SK-N-DZ (cell line): ENCODE measurements at places on chromosomes 2 and 18.

GRCh38 chr2:153575171-153575853 is 96.8 kb upstream of the RPRM start:
- DNase-seq: no peak

DNA sequence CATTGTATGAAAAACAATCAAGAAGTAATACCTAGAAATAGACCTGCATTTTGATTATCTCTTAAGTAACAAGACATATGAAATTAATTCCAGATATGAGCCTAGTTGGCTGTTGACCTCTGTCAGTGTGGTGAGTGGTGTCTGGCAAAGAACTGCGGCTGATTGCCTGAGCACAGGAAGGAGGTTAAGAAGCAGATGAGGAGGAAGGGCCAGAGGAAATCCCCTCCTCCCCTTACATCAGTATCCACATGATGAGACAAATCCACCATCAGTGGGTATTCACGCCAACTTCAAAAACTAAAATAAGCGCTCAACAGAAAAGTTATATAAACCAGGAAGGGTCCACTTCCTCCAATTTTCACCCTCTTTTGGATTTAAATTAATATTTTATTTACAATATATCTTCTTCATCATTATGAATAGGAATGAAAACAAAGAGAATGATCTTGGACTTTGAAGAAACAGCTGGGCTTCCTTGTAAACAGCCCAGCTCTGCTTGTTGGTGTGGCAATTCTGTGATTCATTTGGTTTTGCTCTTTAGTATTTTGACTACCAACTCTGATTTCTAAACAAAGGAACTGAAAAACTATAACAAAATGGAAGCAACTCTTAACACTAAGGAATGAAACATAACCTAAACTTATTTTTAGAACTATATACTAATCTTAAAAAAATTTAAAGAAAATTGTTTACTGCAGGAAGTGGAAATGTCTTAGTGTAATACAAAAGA is 27.3 kb downstream of the RFTN2 start:
- no peak for DNase-seq

- no peak for DNase-seq
Observed at GRCh38 chr18:10417664-10418063, 36.8 kb upstream of the APCDD1 start.

DNA sequence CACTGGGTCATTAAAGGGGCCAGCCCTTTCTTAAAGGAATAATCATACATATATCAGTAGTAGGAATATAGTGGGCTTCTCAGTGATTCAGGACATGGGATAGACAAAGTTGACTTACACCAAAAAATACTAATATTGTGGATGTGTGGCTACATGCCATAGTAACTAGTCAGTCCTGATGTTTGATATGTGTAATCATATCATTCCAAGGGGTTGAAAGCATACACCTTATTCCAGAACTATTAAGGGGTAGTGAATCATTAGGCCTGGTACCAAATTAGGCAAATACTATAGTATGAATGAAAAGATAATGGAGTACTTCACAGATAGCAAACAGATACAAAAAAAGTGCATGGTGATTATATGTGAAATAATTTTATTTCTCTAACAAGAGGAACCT is 814.9 kb upstream of the NRXN1 start:
- DNase-seq: no peak

- no peak for DNase-seq
Observed at GRCh38 chr18:45825258-45826044, at the start of gene SIGLEC15. SIGLEC15 (plus strand) TSS chr18:45825675; CDS start chr18:45825729, 54 bp downstream.

DNA sequence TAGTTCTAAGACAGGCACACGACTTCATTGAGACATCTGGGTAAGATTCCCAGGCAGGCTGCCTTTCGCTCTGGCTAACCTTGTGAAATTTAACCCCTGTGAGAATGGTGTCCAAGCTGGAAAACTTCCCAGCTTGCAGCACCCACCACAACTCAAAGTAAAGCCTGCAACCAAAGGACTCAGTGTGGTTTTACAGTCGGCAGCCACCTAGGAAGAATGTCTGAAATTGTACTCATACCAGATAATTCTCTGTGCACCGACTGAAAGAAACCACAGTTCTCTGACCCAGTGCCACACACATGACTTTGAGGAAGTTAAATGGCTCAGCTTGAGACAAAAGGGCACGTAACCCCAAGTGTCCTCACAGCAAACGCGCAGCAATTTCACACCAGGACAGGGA is 125.7 kb downstream of the RBMS1 start:
- DNase-seq: no peak

DNA sequence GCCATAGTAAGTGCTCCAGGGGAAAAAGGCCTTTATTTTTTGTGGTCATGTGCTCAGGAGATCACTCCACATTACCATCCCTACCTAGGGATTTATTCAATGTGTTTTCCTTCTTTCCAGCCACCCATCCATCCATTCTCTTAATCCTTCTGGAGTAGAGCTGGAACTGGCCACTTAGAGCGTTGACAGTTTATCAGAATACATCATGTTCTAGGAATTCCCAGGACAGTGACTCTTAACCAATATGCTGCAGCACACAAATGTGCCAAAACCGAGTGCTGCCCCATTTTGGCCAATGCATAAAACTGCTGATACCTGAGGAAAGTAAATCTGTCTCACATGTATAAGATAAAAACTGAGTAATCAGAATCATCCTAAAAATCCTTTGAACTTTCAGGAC is 63.7 kb downstream of the FARSB start:
- no peak for DNase-seq

DNA sequence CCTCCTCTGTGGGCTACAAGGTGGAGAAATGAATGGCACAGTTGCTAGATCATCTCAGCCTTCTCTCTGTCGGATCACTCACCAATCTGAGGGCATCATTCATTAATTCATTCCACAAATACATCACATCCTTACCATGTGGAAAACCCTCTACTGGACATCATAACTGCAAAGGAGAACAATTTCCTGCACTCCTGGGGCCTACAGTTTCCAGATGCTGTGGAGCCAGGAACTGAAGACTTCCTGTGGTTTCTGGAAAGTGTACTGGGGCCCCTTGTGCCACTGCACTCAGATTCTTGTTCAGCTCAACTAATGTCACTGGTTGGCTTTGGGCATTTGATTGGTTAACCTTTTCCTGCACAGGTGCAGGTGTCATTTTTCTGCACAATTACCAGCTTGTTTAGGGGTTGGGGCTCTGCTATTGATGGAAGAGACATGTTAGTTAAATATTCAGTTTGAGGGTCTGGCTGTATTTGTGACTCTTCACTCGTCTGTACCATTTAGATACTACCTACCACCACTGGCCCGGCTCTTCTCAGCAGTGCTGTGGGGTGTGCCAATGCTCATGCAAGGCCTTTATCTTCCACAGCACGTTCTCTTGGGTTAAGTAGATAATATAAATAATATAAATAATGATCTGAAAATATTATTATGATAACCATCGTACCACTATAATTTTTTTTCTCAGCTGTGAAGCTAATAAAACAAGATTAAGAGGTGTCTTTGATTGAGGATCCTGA is 427.3 kb downstream of the TSN start:
- no peak for DNase-seq

GRCh38 chr2:219516888-219517287 is 2.6 kb downstream of the ASIC4 start:
- DNase-seq: no peak

DNA sequence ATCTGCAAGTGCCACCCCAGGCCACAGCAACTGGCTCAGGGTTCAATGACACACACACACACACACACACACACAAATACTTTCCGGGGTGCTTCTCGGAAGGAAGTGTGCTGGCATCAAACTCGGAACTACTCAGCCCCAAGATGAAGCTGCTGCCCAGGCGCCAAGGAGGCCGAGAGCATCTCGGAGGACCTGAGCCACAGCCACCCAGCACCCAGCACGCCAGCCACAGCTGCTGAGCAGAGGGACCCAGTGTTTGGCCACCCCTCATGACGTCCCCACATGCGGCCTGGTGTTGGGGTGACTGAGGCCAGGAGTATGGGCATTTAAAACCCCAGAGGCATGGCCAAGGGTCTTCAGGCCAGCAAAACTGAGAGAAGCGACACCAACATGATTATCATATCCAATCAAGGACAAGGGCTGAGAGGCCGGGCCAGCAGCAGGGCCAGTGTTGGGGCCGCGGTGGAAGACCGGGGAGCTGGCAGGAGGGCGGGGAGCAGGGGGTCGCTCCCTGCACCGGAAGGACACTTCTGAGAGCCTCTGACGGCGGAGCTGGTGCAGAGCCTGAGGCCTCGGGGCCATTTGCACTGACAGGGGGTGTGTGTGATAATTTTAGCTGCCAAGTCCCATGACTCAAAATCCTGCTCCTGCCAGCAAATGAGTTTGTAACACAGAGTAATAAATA is 61.8 kb downstream of the BIN1 start:
- no peak for DNase-seq

DNA sequence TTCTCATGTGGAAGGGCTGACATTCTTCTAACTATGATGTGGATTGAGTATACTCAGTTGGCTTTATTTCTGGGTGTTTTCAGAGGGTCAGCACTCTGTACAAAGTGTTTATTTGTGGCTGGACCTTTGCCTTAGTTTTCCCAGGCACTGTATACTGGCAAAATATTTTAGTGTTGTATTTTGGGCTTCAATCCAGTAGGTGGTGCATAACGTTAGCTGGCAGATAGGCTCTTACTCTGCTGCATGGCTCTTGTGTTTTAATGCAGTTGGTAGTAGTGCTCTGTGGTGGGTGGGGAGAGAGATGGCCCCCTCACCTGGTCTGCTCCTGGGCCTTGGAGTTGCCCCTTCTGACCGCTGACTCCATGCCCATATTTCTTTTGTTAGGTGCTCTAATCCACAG is 75.6 kb upstream of the REG3A start:
- no peak for DNase-seq

GRCh38 chr2:85481818-85482777 is 56.9 kb upstream of the MAT2A start:
- no peak for DNase-seq

GRCh38 chr18:79982736-79983135 is 5.6 kb downstream of the TXNL4A start:
- DNase-seq: no peak

GRCh38 chr2:60973705-60974104 is 43.8 kb upstream of the PEX13 start:
- DNase-seq: no peak

GRCh38 chr2:66805016-66805865 is 370.3 kb downstream of the MEIS1 start:
- no peak for DNase-seq
